Calu3 (cell line): ENCODE measurements at places on chromosomes 3 and 15. TPM values are rescaled to one million over a fixed set of nuclear protein-coding genes. Genes with fewer than 3 reads are reported as not detected.

Gene CAMK1
- 4.1 and 7.2 TPM in 2 replicates for total RNA-seq

Gene PGBD4
- 1.3 TPM in 2 replicates for total RNA-seq

Gene ITIH1
- 0.47 and 1.0 TPM in 2 replicates for total RNA-seq

Gene CKMT1B
- 2.0 and 5.4 TPM in 2 replicates for total RNA-seq

Gene SI
- not detected in 2 replicates for total RNA-seq

Gene CFAP44
- total RNA-seq, result 12.9 and 13.1 TPM in 2 replicates

Gene WDR72
- 3.7 and 3.9 TPM in 2 replicates for total RNA-seq

Gene AMIGO3
- total RNA-seq, result 0.49 and 0.73 TPM in 2 replicates

Gene MAP1A
- total RNA-seq, result 0.05 and 0.27 TPM in 2 replicates

Gene RTP1
- total RNA-seq, result not detected in 2 replicates

Gene GOLGB1
- 42.4 and 42.8 TPM in 2 replicates for total RNA-seq

Gene CTXN2
- not detected in 2 replicates for total RNA-seq

Gene SPATA12
- total RNA-seq, result 0.47 and 0.64 TPM in 2 replicates

Gene GOLGA6L1
- not detected in 2 replicates for total RNA-seq

Gene SNAP23
- total RNA-seq, result 53.7 and 54.8 TPM in 2 replicates

Gene PRSS50
- not detected in 2 replicates for total RNA-seq

Gene TEX264
- total RNA-seq, result 37.0 and 44.9 TPM in 2 replicates

Gene CD200
- not detected in 2 replicates for total RNA-seq

Gene CAMKV
- 0.38 and 0.83 TPM in 2 replicates for total RNA-seq

Gene IQCF5
- total RNA-seq, result not detected in 2 replicates

Gene GPR27
- 0.71 and 1.0 TPM in 2 replicates for total RNA-seq

Gene IREB2
- 83.2 and 84.5 TPM in 2 replicates for total RNA-seq

Gene TGM5
- total RNA-seq, result not detected in 2 replicates

Gene CHAC1
- total RNA-seq, result 5.0 and 5.2 TPM in 2 replicates

Gene AGTR1
- 0.20 TPM in 1 of 2 replicates, not detected in the other for total RNA-seq

Gene ECE2
- total RNA-seq, result not detected in 2 replicates

Gene SCN11A
- total RNA-seq, result 0.09 TPM in 1 of 2 replicates, not detected in the other

Gene ISG20
- 75.6 and 155 TPM in 2 replicates for total RNA-seq

Gene HHATL
- not detected in 2 replicates for total RNA-seq

Gene OIP5
- total RNA-seq, result 8.0 and 8.5 TPM in 2 replicates

Gene TMEM108
- not detected in 2 replicates for total RNA-seq

Gene OSTN
- total RNA-seq, result not detected in 2 replicates

Gene RASGRF1
- total RNA-seq, result 2.2 and 2.9 TPM in 2 replicates

Gene PLSCR2
- total RNA-seq, result 2.9 and 5.1 TPM in 2 replicates

Gene GABRR3
- not detected in 2 replicates for total RNA-seq

Gene A4GNT
- not detected in 2 replicates for total RNA-seq

Gene PLAAT1
- 6.2 and 7.3 TPM in 2 replicates for total RNA-seq
